ENCODE measurements at places on chromosomes 12 and 14.

GRCh38 chr12:29895966-29896365 lies 112.2 kb upstream of the TMTC1 start:
- no peak for DNase-seq

DNA sequence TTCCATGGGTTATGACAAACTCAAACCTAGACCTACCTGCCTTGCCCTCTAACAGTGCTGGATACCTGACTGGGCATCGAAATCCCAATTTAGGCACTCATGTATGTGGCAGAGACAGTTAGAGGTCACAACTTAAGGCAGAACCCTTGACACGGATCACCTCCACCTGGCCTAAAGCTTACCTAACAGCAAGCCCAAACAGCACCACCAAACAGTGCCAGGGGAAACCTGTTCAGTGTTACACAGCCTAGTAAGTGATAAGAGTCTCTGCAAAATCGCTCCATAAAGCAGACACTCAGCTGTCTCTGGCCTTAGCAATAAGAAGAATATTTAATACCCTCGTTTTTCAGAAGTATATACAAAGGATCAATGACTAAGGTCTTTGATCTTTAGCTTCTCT lies 77.8 kb downstream of the SPPL3 start:
- no peak for DNase-seq

- DNase-seq, result no peak
Observed at GRCh38 chr12:130116791-130117190, 45.5 kb upstream of the FZD10 start.

DNA sequence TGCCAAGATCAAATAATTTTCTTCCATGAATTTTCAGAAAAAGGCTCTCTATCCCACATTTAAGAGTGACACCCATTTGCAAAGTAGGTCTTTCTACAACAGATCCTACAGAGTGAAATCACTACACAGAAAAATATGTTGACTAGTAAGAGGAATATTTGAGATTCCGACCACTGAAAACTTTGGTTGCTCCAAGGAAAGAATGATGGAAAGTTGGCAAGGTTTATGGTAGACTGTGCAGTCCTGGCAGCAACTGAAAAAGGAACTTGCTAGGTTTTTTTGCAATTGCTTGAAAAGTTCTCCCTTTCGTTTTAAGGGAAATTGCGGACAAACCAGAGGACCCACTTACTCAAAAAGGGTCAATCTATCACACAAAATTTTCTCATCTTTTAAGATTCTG lies 83.1 kb upstream of the TSPAN8 start:
- DNase-seq, result no peak

DNA sequence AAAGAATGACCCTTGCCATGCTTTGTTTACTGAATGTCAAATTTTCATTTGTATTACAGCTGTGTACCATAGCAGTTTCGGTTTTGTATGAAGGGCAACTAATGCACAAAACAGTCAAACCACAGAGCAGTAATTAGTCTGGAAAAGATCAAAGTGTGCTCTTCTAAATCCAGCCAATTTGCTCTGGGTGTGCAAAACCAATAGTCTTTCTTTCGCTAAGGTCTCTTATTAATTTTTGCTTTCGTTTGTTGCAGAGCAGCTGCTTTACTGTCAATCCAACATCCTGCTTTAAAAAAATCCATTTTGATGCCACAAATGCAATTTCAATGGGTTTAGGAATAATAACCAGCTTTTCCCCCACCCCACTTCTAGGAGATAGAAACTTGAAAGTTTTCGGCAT lies 114.2 kb downstream of the BRMS1L start:
- DNase-seq, result no peak

GRCh38 chr12:19648591-19648990 lies 209.3 kb downstream of the AEBP2 start:
- no peak for DNase-seq

GRCh38 chr12:119797090-119797489 lies 80.0 kb downstream of the CIT start:
- DNase-seq, result no peak

- no peak for DNase-seq
Observed at GRCh38 chr12:13367973-13368372, 171.4 kb downstream of the EMP1 start.

DNA sequence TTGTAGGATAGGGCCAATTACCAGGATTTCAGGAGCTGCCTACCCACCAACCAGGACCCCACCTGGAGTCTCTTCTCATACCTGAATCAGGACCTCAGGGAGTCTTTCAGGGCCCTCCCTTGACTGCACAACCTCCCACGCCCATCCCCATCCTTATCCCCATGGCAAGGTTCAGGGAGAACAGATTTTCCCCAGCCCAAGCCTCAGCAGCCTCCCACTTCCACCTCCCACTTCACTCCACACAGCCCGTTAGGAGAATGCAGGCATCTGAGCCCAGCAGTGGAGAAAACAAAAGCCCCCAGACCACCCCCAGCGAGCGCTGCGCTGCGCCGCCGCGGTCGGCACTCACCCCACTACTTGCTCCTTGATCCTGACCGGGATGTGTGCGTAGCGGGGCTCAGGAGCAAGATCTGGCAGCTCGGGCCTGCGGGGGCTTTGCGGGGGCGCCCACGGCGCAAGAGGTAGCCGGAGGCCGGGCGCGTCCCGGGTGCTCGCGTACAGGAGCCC lies 1.4 kb downstream of the B4GALNT1 start:
- no peak for DNase-seq

GRCh38 chr14:95520346-95520745 lies 3.9 kb upstream of the SYNE3 start:
- DNase-seq, result peak; percentile 56

- DNase-seq, result no peak
Observed at GRCh38 chr14:79822034-79822433, 389.3 kb downstream of the DIO2 start.

All from AML-193 (cell line).